ENCODE measurements at places on chromosomes 4 and X. TPM values are rescaled to one million over a fixed set of nuclear protein-coding genes. Genes with fewer than 3 reads are reported as not detected.

GRCh38 chr4:61200187-61200915 lies at the start of gene ADGRL3:
Gene ADGRL3, plus strand, starts transcription at chr4:61200326.
- peak; percentile 54 for DNase-seq

DNA sequence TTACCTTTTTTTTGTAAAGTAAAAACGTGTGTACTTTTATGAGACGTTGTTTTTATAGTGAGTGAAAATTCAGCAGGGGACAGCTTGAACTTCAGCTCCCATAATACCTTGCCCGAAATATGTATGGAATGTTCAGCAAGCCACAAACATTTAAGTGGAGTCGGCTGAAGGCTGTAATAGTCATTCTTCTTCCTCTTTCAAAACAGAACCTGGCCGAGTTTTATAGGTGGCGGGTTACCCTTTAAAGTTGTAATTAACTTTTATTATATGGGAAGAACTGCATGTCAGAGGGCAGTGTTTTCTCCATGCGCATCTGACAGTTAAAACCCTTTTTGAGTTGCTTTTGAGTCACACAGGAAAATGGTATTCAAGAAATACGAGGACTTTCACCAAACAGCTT lies 50.7 kb downstream of the CLDN34 start:
- DNase-seq = no peak

DNA sequence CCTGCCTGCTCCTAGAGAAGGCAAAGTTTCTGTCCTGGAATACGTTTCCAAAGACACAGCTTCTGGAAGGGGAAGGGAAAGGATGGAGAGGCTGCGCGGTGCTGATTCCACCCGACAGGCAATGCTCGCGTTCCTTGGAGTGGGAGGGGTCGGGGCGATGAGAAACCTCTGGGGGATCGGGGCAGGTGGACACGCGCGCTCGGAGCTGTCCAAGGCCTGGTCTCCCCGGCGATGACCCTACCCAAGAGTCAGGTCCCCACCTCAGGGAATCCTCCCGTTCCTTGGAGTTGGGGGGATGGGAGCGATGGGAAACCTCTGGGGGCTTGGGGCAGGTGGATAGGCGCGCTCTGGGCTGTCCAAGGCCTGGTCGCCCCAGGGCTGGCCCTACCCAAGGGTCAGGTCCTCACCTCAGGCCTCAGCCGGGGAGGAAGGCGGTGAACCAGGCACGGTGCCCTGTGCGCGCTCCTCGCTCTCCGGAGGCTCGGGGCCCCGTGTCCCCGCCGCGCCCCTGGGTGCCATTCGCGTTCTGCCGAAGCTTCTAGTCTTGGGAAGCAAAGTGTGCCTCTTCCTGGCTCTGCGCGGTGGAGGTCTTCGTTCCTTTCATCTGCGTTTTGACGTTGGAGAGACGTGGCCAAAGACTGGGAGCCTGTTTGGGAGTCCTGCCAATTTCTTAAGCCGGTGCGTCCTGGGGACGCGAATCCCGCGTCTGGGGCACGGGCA lies 10.6 kb upstream of the SHOX start:
- no peak for DNase-seq

- DNase-seq = peak; percentile 21
Observed at GRCh38 chr4:80072228-80072743, 743 bp downstream of the ANTXR2 start.

- DNase-seq = no peak
Observed at GRCh38 chr4:101098666-101099400, 248.5 kb downstream of the PPP3CA start.

DNA sequence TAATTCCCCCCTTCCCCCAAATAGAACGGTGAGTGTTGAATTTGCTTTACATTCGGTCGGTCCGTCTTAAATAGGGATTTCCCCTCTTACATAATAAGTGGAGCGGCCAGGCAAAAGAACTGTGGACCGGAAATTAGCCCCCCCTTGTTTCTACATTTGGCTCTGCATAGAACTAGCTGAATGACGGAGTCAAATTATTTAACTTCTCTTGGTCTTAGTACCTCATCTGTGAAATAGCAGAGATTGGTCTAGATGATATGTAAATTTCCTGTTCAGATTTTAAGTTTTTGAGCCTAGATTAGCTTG lies 1.3 kb downstream of the SPATA18 start:
- no peak for DNase-seq

C1QTNF7 gene
- total RNA-seq = 3.7 TPM

HSFX3 gene
- total RNA-seq = not detected

TRPC3 gene
- total RNA-seq = 3.1 TPM
